Upper lobe of right lung (tissue), 1 donor: ENCODE measurements at places on chromosomes 7 and 10.

GRCh38 chr7:137989094-137989493 lies 12.8 kb downstream of the CREB3L2 start:
- no peak for DNase-seq

- no peak for DNase-seq
Measured at GRCh38 chr10:124754227-124754626, 10.0 kb upstream of the FAM53B start.

DNA sequence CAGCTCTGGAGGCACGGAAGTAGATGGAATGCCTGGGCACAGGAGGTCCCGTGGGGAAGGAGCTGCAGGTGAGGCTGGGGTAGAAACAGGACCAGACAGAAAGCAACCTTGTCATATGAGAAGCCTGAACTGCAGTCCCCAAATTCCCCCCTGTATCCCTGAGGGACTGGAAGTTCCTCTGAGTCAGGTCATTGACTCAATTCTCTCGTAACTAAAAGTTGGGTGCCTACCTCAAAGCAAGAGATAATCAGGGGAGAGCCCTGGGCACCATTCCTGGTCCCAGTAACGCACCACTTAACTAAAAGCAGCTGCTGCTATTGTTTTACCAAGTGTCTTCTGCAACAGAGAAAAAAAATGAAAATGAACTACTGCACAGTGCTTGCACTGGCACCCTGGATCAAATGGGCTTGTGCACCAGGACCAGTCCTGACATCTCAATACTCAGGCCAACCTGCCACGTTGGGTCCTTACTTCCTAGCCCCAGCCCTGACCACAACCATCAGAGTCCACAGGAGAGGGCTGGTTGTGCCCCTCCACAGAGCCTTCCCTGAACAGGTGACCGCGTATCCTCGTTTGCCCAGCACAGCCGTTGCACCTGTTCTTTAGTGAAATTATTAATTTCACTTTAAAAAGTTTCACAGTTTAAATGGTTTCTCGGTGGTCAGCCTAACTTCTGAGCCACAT lies 79.3 kb downstream of the GRID1 start:
- DNase-seq = no peak

- peak; percentile 38 for DNase-seq
Measured at GRCh38 chr10:131937836-131938235, 37.0 kb downstream of the PPP2R2D start.

GRCh38 chr7:73669288-73669701 lies 1.7 kb downstream of the VPS37D start:
- DNase-seq = no peak

DNA sequence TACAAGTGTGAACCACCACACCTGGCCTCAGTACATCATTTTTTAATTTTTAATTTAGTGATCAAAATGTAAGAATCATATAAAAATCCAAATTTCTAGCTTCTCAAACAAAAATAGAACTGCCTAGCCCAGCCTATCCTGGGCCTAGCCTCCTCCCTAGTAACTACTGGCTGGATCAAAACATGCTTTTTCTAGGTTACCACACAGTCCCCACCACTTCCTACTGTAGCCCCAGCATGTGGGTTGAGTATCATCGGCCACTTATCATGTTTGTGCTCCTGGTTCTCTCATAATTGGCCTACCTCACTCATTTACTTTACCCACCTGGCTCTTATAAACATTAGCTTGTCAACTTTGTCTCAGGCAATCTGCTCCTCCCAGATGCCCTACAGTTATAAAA lies 52.9 kb downstream of the DNAJC12 start:
- DNase-seq = no peak

GRCh38 chr7:23449941-23450340 lies 20.4 kb downstream of the IGF2BP3 start:
- no peak for DNase-seq

DNA sequence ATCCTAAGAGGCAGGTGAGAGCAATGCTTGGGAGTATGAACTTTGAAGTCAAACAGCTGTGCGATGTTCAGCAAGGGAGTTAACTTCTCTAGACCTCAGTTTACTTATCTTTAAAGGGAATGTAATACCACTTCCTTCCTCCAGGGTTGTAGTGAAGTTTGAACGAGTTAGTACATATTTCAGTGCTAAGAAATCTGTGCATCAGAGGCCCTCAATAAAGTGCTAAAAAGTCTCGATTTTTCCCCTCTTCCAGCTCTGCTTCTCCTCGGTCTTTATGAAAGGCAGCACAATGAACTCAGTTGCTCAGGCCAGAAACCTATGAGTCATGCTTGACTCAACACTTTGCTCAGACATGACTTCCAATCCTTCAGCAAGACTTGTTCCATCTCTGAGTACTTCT lies 418.9 kb downstream of the MDFIC start:
- no peak for DNase-seq

- DNase-seq = no peak
Measured at GRCh38 chr7:92797693-92798092, 38.7 kb downstream of the CDK6 start.

DNA sequence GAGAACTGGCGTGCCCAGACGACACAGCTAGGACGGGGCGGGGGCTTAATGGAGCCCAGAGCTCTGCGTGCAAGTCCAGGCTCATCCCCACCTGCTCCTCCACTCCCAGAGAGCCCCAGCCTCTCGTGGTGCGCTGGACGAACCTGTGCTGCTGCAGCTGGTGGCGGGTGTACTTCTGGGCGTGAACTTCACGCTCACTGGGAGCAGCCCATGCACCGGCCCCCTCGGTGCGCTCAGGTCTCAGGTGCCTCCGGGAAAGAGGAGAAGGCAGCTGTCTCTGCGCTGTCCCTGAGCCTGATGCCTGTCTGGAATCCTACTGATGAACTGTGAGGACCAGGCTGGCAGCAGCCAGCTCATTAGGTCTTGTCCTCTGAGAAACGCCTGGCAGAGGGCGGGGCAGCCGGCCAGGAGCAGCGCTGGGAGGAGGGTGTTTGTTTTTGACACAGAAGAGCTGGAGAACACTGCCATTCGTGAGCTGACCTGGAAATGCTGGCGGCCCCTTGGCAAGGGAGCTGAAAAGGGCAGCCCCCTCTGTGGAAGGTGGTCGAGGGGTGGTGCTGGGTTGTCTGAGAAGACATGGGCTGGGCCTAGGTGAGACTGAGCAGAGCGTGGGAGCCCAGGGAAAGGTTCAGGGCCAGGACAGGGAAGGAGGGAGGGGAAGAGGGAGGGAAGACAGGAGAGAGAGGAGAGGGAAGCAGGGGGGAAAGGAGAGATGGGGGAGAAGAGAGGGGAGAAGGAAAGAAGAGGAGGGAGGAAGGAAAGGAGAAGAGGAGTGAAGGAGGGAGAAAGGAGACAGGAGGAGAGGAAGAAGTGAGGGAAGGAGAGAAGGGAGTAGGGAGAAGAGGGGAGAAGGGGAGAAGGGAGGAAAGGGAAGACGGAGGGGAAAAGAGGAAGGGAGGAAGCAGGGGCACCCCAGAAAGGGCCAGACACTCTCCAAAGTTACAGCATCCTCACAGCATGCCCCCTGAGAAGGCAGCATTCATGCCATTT lies 53.5 kb upstream of the TNS3 start:
- DNase-seq = peak; percentile 81

DNA sequence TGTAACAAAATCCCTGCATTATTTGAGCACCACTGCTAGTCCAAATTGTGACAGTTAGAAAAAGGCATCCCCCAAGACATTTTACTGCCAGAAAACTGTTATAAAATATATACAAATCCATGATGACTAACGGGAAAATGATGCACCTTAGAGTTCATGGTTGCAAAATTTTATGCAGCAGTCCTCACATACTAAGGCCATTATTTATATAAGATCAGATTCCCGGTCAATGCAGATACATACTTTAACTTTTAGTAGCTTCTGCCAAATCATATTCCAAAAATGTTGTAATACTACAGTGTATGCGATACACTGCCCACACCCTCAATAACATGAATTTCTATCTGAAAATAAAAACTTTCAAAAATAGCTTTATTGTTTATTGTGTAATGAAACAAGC lies 239.9 kb upstream of the ZNF32 start:
- no peak for DNase-seq

- DNase-seq = no peak
Measured at GRCh38 chr7:25643770-25644394, 415.6 kb upstream of the NPVF start.
